ENCODE measurements at places on chromosomes 12 and 14.

- no peak for DNase-seq
These were observed 104.3 kb upstream of the FKBP4 start for GRCh38 chr12:2690348-2691005.

GRCh38 chr14:32430326-32430725, 101.2 kb downstream of the AKAP6 start:
- no peak for DNase-seq

DNA sequence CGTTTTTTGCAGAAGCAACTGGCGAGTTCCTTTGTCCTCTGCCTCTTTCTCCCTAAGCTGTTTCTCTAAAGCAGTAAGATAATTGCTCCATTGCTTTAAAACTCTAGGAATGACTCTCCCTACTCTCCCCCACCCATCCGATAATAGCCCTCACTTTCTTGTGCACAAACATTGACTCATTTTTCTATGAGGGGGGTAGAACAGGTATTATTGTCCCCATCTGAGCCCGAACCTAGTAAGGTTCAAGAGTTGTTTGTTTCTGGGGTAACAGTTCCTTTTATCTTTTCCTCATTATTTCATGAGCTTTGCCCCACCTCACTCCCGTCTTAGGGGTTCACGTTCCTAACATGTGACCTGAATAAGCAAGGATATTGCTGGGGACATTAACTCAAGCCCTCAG, 190.6 kb downstream of the EMP1 start:
- DNase-seq: no peak

GRCh38 chr12:62267480-62267879, 7.3 kb downstream of the USP15 start:
- DNase-seq: no peak

DNA sequence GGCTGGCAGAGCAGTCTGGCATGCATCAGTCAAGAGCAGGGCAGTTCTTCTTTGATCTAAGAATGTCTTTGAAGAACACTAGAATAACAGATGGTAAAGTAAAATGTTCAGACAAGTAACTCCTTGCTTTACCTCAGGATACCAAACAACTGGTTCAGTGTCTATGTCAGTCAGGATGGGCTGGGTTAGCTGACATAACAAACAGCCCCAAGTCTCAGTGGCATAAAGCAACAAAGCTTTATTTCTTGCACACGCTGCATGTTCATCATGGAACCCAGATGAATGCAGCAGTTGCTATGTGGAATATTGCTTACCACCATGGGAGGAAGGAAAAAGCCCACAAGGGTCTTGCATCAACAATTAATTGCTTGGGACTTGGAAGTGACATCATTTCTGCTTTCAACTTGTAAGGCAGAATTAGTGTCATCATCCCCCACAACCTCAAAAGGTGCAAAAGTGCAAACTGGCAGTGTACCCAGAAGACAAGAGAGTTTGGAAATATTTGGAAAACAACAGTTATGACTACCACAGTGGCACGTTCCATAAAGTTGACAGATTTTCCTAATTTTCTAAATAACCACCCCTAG, 21.2 kb downstream of the GPRC5D start:
- no peak for DNase-seq

DNA sequence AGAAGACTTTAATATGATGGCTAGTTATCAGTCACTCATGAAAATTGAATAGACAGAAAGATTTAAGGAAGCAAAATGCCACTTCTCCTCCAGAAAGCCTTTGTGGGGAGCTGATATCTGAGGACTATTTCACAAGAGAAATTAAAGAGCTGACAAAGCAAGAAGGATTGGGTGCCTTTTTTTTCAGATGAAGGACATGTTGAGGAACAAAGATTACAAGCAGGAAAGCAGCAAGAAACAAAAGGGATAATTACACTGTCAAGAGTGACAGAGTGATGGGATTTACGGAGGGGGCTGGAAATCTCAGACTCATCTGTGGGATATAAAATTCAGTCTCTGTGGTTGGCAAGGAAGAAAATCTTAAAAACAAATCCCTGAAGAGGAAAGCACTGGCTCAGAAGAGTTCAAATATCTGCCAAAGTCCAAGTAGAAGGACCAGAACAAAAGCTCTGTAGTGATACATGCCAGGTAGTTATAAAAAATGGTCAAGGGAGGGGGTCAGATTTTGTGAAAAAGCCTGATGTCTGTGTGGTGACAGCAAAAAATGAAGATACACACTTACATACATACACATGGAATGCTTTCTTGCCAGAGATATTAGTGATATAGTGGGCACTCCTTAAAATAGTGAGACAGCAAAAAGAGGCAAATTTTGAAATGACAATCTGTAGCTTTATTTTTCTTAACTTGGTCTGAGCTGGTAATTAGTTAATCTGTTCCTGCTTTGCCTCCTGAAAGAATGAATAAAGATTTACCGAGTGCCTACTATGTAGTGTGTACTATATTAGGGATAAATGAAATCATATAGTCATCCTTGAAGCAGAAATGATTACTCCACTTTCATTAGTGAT, 62.9 kb downstream of the EPS8 start:
- DNase-seq: no peak

- DNase-seq: no peak
These were observed 31.6 kb downstream of the BEGAIN start for GRCh38 chr14:100555436-100556139.

GRCh38 chr12:48119834-48120195, 651 bp downstream of the PFKM start:
- DNase-seq: no peak

DNA sequence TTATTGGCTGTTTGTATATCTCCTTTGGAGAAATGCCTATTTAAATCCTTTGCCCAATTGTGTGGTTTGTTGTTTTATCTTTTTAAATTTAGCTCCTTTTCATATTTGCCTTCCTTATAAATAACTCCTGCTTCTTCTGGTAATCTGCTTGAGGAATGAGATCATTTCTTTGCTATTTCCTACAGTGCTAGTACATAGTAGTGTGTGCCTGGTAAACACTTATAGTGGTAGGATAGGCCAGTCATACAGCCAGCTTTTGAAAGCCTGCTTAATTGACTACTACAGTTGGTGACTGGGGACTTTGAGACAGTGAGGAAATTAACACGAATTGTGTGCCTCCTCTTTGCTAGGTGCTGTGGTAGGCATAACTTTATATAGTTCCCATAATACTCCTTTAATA, 68.7 kb downstream of the BORCS5 start:
- DNase-seq: no peak

DNA sequence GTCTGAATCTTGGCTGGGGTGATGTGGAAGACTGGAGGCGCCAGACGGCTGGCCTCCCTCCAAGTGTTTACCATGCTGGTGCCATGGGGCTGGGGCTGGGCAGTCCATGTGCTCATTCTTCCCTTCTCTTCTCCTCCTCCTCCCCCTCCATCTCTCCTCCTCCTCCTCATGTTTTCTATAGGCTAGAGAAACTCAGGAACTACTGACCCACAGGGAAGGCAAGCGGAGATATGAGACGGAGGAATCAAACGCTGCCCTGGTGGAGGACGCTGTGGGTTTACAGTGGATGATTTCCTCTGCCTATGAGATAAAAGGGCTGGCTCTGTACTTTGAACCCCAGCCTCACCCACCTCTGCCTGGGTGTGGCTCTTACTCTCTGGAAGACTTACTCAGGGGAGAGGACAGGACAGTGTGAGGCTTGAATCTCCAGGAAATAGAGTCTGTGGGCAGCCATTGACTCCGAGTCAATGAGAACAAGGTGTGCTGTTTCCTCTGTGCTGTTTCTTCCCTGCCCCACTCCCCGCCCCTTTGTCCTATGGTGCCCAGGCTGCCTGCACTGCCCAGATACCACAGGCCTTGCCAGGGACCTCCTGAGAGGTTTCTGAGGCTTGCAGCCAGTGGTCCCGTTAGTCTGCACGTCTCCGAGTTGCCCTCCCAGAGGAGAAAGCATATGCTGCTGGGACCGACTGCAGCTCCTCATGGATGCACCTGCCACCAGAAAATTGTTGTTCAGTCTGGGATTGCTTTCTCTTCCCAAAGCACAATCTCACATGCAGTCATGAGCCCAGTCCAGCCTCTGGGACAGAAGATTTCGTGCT, 132.6 kb upstream of the ARHGAP5 start:
- DNase-seq: no peak

- no peak for DNase-seq
These were observed 78.2 kb downstream of the SCN8A start for GRCh38 chr12:51669271-51669670.

DNA sequence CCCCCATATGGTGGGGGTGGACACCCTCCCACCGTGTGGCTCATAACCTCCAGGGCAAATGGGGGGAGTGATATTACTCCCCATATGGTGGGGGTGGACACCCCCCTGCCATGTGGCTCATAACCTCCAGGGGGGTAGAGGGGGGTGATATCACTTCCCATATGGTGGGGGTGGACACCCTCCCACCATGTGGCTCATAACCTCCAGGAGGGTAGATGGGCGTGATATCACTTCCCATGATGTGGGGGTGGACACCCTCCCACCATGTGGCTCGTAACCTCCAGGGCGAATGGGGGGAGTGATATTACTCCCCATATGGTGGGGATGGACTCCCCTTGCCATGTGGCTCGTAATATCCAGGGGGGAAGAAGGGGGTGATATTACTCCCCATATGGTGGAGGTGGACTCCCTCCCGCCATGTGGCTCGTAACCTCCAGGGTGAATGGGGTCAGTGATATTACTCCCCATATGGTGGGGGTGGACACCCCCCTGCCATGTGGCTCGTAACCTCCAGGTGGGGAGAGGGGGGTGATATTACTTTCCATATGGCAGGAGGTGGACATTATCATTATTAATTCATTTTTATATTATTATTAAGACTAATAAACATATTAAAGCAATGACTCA, 51.2 kb upstream of the OXA1L start:
- DNase-seq: no peak

GRCh38 chr14:96160913-96161310, 43.7 kb upstream of the BDKRB2 start:
- DNase-seq: no peak

- no peak for DNase-seq
These were observed 58.1 kb downstream of the FSCB start for GRCh38 chr14:44448951-44449358.

- no peak for DNase-seq
These were observed 449.3 kb downstream of the FOXG1 start for GRCh38 chr14:29215853-29216252.

DNA sequence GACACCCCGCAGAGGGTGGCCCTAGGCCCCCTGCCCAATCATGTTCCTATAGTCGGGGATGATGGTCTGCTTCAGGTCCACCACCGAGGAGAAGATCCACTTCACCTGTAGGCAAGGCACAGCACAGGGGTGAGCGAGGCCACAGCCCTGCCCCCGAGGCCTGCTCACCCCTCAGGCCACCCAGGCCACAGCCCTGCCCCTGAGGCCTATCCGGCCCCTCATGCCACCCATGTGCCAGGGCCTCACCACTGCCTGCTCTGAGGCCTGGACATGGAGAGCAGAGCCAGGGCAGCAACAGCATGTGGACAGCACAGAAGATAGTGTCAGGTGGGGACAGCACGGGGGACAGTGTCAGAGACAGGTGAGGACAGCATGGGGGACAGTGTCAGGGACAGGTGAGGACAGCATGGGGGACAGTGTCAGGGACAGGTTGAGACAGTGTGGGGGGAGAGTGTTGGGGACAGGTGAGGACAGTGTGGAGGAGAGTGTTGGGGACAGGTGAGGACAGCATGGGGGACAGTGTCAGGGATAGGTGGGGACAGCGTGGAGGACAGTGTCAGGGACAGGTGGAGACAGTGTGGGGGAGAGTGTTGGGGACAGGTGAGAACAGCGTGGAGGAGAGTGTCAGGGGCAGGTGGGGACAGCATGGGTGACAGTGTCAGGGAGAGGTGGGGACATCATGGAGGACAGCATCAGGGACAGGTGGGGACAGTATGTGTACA, 239.7 kb downstream of the TMEM121 start:
- DNase-seq: no peak

GRCh38 chr14:99655521-99655920, 10.6 kb downstream of the HHIPL1 start:
- no peak for DNase-seq

DNA sequence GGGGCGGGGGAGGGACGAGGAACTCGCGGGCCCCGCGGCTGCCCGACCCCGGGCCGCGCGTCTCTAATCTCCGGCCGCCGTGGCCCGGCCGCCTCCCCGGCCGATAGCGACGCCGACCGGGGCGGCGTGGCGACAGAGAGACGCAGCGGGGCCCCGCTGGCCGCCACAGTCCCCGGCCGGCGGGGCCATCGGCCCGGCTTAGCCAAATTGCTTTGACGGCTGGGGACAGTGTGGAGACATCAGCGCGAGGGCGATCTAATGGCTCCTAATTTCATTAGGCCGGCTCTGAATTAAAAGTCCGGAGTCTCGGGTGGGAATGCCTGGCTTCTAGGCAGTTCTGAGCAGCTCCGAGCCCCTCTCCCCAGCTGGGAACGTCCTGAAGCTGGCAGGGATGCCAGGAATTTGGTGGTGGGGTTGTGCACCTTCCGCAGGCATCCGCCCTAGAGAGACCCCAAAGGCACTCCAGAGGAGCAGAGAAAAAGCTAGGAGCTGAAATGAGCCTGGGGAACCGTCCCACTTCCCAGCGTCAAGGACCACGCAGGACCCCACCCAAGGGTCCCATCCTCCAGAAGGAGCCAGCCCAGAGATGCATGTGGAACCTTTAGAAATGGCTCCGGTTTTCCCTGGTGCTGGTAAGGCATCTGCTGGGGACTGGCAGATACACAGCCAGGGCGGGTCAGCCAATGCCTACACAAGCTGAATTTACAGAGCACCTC, 9.6 kb downstream of the TBX5 start:
- DNase-seq: no peak

DNA sequence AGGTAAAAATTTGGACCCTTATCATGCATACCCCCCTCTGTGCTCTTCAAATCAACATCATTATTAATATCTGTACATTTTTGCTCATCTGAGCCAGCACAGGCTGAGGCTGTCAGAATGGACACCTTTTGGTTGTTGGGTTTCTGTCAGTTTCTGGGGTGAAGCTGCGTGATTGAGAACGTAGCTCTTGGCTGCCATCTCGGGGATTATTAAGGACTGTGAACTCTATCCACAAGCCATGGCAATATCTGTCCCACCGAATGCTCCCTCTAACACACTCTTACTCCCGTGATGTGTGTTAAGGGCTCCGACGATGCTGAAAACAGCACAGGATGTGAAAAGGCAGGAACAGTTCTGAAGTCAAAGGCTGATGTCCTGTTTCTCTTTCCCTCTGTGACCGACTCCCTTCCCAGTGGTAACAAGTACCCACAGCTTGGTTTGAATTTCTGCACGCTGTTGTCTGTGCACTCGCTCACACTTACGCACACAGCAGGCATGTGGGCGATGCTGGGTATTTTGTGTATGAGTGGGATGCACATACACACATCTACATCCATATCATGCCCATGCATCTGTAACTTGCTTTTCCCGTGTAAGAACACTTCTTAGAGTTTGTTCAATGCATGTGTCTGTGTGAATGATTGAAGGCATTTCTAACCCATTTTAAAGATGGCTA, 405.6 kb downstream of the TMEM121 start:
- no peak for DNase-seq
